ENCODE measurements at places on chromosomes 7 and 10. TPM values are rescaled to one million over a fixed set of nuclear protein-coding genes. Genes with fewer than 3 reads are reported as not detected.

ELAPOR2 gene
- total RNA-seq: 19.5 TPM

RTKN2 gene
- total RNA-seq: not detected

FRG2B gene
- total RNA-seq: not detected

AGAP6 gene
- 7.3 TPM for total RNA-seq

GPR26 gene
- total RNA-seq: not detected

RSPH10B2 gene
- total RNA-seq: 0.15 TPM

PLAU gene
- total RNA-seq: 1.1 TPM

OPN4 gene
- total RNA-seq: not detected

FRA10AC1 gene
- 19.4 TPM for total RNA-seq

SP8 gene
- total RNA-seq: not detected

TEX47 gene
- not detected for total RNA-seq

GNAT3 gene
- not detected for total RNA-seq

GRID2IP gene
- not detected for total RNA-seq

DNA sequence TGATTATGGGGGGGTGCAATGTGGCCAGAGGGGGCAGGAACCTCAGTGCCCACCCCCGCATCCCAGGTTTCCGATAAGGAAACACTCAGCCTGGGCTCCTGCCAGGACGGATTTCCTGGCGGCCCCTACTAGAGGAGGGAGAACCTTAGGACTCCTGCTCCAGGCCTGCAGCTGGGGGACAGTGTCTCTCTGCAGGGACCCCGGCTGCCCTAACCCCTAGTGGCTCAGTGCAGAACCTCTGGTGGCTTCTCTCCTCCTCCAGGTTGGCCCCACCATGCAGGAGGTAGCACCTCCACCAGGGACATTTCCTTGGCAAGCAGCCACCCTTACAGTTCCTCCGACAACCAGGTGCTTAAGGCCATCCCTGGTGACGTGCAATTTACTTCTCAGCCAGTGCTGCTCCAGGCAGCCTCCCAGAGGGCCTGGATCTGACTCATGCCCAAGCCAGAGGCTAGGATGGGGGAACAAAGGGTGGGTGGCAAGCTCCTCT, 31.9 kb downstream of the SH2B2 start:
- no peak for ATAC-seq

DNA sequence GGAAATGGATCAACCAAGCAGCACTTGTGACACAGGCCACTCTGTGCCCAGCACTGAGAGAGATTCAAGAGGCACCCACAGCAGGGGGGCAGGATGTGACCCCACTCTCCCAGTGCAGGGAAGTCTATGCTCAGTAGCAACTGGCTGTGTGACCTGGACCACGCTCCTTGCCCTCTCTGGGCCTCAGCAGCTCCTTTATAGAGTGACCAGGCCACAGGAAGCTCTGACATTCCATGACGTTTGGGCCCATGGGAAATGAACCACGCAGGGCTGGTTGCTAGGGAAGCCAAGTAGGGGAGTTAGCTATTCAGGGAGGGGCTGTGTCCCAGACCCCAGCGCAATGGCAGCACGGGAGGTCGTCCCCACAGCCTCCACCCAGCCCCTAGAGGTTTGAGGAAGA, 232.6 kb downstream of the USP6NL start:
- no peak for ATAC-seq

DNA sequence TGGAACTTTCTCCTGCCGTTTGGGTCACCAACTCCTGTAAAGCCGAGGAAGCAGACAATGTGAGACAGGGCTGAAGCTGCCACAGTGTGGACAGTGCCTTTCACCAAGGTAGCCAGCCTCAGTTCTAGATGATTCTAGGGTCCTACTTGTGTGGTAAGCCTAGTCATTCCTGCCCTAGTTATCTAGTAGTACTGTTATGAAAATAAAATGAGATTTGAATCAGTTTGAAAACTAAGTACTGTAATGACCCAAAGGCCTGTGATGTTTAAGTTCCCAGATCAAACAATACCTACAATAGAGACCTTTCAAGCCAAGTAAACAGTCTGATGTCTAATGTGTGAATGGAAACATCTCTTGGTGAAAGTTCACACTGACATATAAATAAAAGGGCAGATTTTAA, 37.1 kb downstream of the POLL start:
- ATAC-seq: no peak

DNA sequence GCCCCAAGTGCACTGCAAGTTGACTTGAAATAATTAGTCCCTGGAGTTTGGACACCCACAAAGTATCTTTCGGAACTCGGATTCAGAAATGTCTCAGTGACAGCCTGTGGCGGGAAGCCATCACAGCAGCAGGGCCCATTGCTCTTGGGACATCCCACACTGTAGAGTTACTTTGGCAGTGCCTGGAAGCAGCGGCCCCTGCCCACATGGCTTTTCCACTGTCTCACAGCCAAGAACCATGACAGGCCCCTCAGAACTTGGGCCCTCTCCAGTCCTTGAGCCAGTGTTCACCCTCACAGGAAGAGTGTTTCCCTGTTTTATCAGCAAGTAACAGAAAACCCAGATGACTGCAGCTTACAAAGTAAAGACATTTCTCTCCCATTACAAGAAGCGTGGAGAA, 477.0 kb upstream of the GALNT17 start:
- ATAC-seq: no peak

- no peak for ATAC-seq
These were observed 45.9 kb downstream of the IL6 start for GRCh38 chr7:22772885-22773284.

GRCh38 chr10:69344591-69345252, 66.4 kb downstream of the HK1 start:
- ATAC-seq: no peak

GRCh38 chr7:147298611-147299043, 1182.0 kb downstream of the CNTNAP2 start:
- no peak for ATAC-seq

- ATAC-seq: no peak
These were observed 56.6 kb downstream of the INPP5A start for GRCh38 chr10:132593900-132594876.

DNA sequence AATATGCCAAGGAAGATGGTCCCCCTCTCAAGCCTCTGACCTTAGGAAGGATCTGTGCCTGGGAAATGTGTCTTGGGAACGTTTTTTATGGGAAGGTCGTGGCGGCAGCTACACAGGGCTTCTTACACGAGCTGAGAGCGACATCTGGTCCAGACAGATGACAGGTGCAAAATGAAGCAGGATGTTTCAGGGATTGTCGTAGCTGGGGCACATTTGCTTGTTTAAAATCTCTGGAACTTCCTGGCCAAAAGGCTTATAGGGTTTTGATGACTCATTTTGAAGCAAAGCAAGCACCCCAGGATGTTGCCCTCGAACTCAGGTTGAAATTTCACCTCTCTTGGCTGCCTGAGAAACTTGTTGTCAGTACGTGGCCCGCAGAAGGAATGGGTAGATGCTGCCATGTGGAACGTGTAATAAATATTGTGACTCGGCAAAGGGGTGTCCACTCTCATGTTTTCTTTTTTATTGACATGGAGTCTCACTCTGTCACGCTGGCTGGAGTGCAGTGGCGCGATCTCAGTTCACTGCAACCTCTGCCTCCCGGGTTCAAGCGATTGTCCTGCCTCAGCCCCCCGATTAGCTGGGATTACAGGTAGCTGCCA, 117.5 kb downstream of the CAMK1D start:
- ATAC-seq: no peak

DNA sequence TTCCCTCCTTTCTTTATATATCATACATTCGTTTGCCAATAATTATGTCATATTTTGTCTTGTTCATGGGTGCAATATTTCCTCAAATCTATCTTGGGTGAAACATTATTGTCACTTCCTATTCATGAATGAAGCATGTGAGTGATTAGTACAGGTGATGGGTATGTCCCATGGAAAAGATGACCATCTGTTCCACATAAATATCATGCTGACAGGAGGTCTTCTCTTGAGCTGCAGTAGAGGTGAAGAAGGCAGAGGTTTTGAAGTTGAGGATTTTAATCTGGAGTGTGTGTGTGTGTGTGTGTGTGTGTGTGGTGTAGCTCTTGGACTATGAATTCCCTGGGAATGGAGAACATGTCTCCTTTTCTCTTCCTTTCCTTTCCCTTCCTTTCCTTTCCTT, 350.5 kb upstream of the CHRM2 start:
- ATAC-seq: no peak

DNA sequence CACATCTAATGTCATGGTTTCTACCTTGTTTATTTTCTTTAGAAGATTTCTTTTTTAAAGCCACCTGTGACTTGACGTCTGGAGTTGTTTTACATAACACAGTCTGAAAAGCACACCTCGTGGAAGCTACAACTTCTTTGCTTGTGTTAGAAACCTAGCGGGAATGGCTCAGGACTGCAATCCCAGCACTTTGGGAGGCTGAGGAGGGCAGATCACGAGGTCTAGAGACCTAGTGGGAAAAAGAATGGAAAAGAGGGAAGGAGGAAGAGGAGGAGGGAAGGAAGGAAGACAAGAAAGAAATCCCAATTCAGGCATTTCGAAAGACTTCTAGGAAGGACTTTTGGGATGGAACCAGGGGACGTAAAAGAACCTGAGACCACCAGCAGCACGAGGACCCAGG, 146.3 kb upstream of the CELF2 start:
- no peak for ATAC-seq

- no peak for ATAC-seq
These were observed 60.9 kb upstream of the CREB5 start for GRCh38 chr7:28351450-28351849.

DNA sequence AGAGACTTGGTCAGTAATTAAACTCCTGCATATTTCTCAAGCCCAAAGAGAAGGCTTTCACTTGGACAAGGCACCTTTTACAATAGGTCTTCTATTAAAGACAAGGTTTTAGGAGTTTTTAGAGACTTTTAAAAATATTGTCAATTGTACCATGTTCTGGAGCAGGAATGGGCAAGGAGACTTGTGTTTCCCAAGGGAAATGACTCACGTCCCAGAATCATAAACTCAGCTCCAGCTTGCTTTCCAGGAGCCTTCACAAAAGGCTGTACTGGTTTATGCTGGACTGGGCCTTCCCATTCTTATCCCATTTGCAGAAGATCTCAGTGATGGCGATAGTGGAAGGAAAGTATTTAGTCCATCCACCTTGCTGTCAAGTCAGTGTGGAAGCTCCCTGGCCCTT, 7.8 kb upstream of the GLI3 start:
- no peak for ATAC-seq

DNA sequence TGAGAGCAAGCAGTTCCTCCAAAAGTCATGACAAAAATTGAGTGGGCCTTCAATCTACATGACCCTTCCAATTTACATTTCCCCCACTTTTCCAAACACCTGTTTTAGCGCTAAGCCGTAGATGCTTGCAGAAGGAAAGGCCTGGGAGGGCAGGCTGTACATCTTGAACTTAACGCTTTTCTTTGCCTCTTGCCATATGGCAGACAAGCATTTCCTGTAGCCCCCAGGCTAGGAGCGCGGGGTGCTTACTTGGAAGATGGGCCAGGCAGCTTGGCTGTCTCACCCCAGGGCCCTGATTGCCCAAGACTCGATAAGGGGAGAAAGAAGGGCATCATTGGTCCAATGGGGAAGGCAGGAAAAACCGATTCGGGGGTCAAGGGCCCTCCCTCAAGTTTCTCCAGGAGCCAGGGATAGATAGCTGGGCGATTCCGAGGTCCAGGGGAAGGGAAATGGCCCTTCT, 1.8 kb downstream of the HOXA10 start:
- no peak for ATAC-seq

DNA sequence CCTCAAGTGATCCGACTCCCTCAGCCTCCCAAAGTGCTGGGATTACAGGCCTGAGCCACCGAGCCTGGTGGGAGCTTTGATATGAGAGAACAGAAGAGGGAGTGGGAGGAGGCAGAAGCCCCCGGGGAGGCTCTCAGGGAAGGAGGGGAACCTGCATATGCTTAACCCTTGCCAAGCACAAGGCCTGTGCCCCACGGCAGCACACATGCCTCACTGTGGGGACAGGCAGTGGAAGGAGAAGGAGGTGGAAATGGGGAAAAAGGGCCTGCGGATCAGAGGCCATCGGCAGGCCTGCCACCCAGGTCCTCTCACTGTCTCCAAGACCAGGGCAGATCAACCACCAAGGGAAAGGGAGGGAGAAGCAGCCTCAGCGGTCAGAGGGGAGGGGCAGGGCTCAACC, 7.2 kb upstream of the GRID1 start:
- no peak for ATAC-seq

DNA sequence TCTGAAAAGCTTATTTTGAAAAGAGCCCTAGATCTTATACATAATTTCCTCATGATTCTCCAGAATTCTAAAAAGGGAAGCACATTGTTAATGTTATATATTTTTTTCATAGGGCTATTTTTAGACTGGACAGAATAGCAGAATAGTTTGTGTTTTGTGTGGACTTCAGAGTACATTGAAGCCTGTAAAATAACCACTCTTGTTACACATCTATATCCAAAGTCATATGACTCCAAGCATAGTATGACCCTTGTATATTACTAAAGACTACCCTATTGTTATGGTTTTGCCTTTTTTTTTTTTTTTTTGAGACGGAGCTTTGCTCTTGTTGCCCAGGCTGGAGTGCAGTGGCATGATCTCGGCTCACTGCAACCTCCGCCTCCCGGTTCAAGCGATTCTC, 26.1 kb upstream of the FIS1 start:
- ATAC-seq: no peak

DNA sequence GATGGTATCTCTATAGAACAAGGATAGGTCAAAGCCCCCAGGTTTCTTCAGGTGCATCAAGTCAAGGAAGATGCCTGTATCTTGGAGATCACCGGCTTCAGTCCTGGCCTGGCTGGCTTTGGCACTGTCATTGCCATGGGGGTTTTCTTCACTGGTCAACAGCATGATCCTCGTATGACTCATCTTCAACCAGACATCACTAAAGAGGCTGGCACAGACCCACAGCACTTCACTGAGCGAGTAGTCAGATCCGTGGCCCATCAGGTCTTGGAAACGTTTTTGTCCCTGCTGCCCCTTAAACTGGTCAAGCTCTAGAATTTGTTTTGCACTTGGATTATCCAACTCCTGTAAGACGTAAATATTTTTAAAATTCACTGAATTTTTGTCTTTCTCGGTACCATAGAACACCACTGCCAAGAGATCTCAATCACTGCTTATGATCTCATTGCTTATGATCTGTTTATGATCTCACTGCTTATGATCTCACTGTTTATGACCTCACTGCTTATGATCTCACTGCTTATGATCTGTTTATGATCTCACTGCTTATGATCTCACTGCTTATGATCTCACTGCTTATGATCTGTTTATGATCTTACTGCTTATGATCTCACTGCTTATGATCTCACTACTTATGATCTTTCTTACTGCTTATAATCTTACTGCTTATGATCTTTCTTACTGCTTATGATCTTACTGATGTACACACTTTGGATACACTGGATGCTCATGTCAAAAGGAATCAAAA, 135.2 kb downstream of the CYP26A1 start:
- no peak for ATAC-seq

- no peak for ATAC-seq
These were observed 199.9 kb upstream of the GNAI1 start for GRCh38 chr7:79934727-79935126.

DNA sequence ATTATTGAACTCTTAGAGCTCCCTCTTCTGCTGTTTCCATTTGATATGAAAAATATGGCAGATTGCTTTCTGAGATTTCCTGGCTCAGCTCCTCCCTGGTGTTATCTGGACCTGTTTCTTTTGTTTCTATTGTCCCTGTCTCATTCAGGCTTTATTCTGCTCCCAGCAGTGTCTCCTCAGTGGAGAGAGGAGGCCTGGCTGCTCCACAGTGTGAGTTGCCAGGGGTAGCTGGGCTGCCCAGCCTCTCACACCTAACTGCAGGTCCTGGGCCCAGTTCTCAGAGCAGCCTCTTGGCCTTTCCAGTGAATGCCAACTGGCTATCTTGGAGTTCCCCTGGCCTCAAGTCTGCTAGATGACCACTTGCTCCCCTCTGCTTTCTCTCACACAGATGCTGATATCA, 127.0 kb downstream of the VPS41 start:
- ATAC-seq: no peak

- no peak for ATAC-seq
These were observed 1251.5 kb downstream of the DNAJB9 start for GRCh38 chr7:109821156-109821555.

GRCh38 chr7:140314573-140315480, 83.5 kb downstream of the SLC37A3 start:
- no peak for ATAC-seq
